NCI-H2081 treated with DMSO at 0.1 percent for 48 hours (cell line): ENCODE measurements at places on chromosomes 13 and 19.

DNA sequence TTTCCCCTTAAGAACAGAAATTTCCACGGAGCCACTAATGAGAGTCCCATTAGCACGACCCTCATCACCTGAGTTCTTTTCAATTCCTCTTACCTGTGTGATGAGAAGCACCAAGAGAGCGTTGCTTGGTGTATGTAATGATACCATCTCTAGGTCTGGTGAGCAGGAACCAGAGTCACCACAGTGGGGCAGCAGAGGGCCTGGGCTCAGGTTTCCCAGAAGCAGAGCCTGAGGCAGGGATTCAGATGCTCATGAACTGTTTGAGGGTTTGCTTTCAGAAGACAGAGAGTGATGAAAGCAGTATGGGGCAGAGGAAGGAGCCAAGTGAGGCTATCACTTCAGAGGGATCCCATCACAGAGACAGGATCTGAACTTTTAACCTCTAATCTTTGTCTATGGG lies 3.1 kb upstream of the PTPRH start:
- no peak for DNase-seq

DNA sequence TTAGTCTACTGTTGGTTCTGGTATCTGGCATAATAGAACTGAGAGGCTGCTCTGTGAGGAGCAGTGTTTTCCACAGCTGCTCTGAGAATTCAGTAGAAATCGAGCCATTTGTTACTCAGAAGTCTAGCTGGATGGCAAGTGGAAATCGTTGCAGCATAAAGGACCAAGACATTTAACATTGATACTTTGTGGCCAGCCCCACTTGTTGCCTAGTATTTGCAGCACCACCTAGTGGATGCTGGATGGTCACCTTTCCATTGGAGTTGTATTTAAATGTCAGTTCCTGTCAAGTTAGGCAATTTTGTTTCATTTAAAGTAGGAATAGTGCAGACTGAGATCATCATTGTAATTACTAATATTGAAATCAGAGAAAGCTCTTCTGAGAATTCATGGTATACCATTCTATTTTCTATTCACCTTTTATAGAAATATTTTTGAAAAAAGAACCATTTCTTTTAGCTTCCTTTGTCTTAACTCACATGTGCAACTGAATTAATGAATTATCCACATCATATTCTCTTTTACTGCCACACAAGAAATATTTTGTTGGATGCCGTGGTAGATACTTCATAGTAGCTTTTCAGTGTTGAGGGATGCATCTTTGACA lies 64.6 kb downstream of the PDS5B start:
- no peak for DNase-seq

- no peak for DNase-seq
Observed at GRCh38 chr19:10640361-10640760, 13.8 kb upstream of the ILF3 start.

GRCh38 chr19:12705169-12705568 lies 8.7 kb upstream of the FBXW9 start:
- DNase-seq = no peak

GRCh38 chr13:74389056-74389455 lies 254.9 kb upstream of the KLF12 start:
- DNase-seq = no peak

- DNase-seq = no peak
Observed at GRCh38 chr13:113034451-113035212, 65.6 kb downstream of the MCF2L start.

DNA sequence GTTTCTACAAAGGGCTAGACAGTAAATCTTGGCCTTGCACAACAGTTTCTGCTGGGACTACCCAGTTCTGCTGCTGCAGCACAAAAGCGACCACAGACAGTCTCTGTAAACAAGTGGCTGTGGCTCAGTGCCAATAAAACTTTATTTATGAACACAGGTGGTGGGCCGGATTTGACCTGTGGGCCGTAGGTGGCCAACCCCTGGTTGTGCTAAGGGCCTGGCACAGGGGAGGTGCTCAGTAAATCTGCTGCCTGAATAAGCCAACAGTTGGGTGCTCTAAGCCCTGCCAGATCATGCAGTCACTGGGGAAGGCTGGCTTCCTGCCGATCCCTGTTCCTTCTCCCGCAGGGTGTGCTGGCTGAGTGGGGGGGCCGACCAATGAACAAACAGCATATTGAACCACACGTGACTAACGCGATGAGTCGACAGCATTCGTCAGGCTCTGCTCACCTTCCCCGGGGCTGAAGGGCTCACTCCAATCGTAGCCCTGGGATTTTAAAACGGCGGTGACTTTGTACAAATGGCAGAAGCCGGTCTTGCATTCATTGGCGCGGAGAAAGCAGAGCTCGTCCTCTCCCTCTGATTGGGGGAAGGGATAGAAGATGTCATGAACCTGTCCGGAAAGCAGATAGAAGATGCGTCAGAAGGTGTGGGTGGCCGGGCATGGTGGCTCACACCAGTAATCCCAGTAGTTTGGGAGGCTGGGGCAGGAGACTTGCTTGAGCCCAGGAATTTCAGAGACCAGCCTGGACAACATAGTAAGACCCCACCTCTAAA lies 24.3 kb upstream of the MYDGF start:
- no peak for DNase-seq

DNA sequence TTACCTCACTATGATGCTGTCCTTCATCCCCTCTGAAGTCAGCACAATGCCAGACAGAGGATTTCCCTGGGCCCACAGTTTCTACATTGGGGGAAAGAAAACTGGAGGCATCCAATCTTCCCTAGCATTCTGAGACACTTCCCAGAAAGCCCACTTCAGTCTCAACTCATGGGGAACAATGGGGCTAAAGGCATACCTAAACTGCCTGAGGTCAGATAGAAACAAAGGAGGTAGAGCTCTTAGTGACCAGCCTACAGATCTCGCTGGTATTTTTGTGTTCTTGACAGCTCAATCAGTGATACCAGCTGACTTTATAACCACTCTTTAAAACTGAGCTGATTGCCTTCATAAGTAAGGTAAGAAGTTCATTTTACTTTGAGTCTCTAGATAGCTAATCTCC lies 881.0 kb upstream of the GPC6 start:
- no peak for DNase-seq
